ENCODE measurements at places on chromosomes 3 and 15. TPM values are rescaled to one million over a fixed set of nuclear protein-coding genes. Genes with fewer than 3 reads are reported as not detected.

GRCh38 chr3:97821287-97821773 is 481 bp upstream of the CRYBG3 start:
- H3K4me1 ChIP-seq = peaks cover 52% of the 10 kb centered on the region
- peak; percentile 38 for DNase-seq
- H3K36me3 ChIP-seq = no peaks in the 10 kb centered on the region
- H3K27ac ChIP-seq = peak overlapping the region; percentile 93
- H3K4me3 ChIP-seq = peak overlapping the region; percentile 92
- H3K27me3 ChIP-seq = no peaks in the 10 kb centered on the region

The MKRN3 gene
- total RNA-seq = 0.63 TPM

DNA sequence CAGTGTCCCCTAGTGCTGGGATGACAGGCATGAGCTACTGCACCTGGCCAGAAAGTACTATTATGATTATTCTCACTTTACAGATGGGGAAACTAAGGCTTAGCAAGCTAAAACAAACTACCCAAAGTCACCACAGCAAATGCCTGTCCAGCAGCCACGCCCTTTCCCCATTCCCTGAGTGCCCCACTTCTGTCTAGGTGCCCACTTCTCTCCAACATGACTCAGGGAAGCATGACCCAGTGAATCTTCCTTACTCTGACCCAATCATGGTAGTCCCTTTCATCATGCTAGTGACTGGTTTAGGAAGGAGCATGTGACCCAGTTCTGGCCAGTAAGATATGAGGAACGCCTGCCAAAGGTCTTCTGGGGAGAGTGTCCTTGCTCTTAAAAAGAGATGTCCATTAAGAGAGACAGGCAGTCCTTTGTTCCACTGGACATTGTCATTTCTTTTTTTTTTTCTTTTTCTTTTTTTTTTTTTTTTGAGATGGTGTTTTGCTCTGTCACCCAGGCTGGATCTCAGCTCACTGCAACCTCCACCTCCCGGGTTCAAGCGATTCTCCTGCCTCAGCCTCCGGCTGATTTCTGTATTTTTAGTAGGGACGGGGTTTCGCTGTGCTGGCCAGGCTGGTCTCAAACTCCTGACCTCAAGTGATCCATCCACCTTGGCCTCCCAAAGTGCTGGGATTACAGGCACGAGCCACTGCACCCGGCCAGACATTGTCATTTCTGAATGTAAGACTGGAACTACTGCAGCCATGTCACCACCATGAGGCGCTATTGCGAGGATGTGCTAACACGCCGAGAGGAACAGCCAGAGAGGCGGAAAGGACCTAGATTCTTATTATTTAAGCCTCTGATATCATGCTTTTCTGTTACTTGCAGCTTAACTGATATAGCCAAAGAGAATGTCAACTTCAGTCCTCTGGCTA is 19.8 kb downstream of the MEGF11 start:
- no peak for DNase-seq
- H3K27me3 ChIP-seq = peaks cover 84% of the 10 kb centered on the region
- H3K27ac ChIP-seq = no peak overlapping the region
- H3K4me3 ChIP-seq = no peak overlapping the region
- no peaks in the 10 kb centered on the region for H3K4me1 ChIP-seq
- H3K36me3 ChIP-seq = no peaks in the 10 kb centered on the region

- H3K27ac ChIP-seq = no peak overlapping the region
- DNase-seq = no peak
- H3K36me3 ChIP-seq = no peaks in the 10 kb centered on the region
- no peak overlapping the region for H3K4me3 ChIP-seq
Observed at GRCh38 chr15:100314809-100315400, 26.9 kb downstream of the ADAMTS17 start.

The MME gene
- total RNA-seq = 2.8 TPM

The EXD1 gene
- total RNA-seq = not detected

GRCh38 chr3:159825216-159825854 is 163.3 kb upstream of the IL12A start:
- peaks cover 45% of the 10 kb centered on the region for H3K4me1 ChIP-seq
- no peak for DNase-seq
- H3K4me3 ChIP-seq = no peak overlapping the region
- H3K27ac ChIP-seq = peak overlapping the region; percentile 29
- no peaks in the 10 kb centered on the region for H3K27me3 ChIP-seq
- no peaks in the 10 kb centered on the region for H3K36me3 ChIP-seq

The RIOX2 gene
- 9.5 TPM for total RNA-seq

The AADACL2 gene
- total RNA-seq = not detected

The SPATA12 gene
- not detected for total RNA-seq

DNA sequence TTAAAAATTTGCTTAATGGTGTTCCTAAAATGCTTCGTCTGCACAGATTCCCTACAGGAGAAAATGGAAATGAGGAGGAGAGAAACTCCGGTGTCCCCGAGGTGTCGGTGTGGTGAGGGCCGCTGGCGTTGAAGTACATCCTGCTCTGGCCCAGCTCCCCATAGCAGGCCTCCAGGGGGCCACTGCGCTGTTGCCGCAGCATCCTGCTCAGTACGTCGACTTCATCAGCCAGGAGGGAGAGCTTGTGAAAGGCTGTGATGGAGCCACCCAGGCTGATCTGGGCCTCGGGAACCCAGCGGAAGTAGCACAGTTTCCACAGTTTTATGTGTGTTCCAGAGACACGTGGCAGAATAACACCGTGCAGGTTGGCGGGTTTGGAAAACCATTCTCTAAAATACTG is 37.8 kb downstream of the FAN1 start:
- H3K36me3 ChIP-seq = peaks cover 99% of the 10 kb centered on the region
- H3K27me3 ChIP-seq = no peaks in the 10 kb centered on the region
- no peaks in the 10 kb centered on the region for H3K4me1 ChIP-seq
- H3K27ac ChIP-seq = no peak overlapping the region

The ZDHHC19 gene
- total RNA-seq = not detected

The TP63 gene
- total RNA-seq = 0.14 TPM

DNA sequence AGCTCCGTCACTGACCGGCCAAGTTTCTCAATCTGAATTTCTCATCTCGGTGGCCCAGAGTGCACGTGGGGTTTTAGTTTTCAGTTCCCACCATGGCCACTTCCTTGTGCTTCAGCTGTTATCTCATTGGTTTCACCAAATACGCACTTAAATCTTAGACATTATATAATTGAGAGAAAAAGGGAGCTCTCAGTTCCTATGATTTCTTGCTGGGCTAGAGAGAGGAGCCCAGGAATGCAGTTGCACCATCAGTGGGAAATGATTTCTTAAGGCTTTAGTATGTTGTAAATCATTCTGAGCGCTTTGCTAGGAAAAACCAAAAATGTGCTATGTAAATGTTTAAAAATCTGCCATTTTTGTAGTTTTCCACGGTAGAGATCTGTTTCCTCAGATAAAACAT is 53.2 kb downstream of the OXNAD1 start:
- H3K4me3 ChIP-seq = no peak overlapping the region
- H3K36me3 ChIP-seq = peaks cover 85% of the 10 kb centered on the region
- no peaks in the 10 kb centered on the region for H3K27me3 ChIP-seq
- peak overlapping the region; percentile 3 for H3K27ac ChIP-seq
- H3K4me1 ChIP-seq = peaks cover 24% of the 10 kb centered on the region
- no peak for DNase-seq

- H3K4me1 ChIP-seq = no peaks in the 10 kb centered on the region
- H3K27ac ChIP-seq = no peak overlapping the region
- DNase-seq = no peak
- H3K36me3 ChIP-seq = no peaks in the 10 kb centered on the region
- no peak overlapping the region for H3K4me3 ChIP-seq
- peaks cover 62% of the 10 kb centered on the region for H3K27me3 ChIP-seq
Observed at GRCh38 chr15:101813803-101814534, 2.0 kb downstream of the OR4F15 start.

The MOBP gene
- total RNA-seq = not detected

GRCh38 chr15:69914960-69915359 is 182.8 kb downstream of the TLE3 start:
- peaks cover 65% of the 10 kb centered on the region for H3K27me3 ChIP-seq
- no peaks in the 10 kb centered on the region for H3K4me1 ChIP-seq
- H3K27ac ChIP-seq = no peak overlapping the region
- no peak overlapping the region for H3K4me3 ChIP-seq
- DNase-seq = no peak

The TTLL13 gene
- total RNA-seq = 0.19 TPM

DNA sequence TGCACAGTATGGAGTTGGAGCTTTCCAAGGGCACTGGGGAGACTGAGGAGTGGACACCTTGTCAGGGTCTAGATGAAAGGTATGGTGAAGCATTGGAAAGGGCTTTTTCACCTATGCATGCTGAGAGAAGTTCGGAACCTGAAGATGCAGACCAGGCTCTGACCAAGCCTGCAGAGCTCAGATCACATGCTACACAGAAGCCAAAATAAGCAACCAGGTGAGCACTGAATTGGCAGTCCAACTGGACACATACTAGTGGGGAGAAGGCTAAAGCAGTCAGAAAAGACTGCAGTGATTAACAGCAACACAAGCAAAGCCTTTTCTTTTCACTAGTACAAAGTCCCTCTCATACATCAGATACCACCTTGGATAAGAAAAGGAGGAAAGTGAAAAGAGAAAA is 238.3 kb upstream of the PLSCR5 start:
- no peak for DNase-seq
- no peak overlapping the region for H3K27ac ChIP-seq

DNA sequence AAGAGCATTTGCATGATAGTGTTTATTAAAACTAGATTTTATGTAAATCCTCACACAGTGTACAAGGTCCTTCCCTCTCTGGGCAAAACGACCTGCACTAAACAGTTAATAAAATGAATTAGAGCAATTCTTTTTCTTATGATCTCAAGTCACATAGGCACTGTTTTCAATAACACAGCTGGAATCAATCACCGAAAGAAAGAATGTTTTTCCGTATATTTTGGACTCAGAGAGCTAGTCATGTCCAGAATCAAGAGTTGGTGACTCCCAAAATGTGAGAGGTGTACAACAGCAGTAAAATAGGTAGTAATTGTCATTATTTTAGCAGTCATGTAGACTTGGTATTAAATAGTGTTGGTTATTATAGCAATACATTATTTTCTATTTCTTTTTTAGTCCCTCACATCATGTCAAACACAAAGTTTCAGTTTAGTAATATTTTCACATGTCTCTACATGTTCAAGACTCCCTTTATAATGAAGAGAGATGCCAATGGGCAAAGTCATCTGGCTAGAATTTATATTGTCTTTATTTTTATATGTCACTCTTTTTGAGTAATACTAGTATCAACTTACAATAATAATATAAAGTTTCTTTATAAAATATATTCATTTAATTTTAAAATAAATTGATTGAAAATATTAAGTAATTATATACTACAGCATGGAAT is 448.6 kb upstream of the CDIN1 start:
- H3K36me3 ChIP-seq = no peaks in the 10 kb centered on the region
- DNase-seq = no peak
- no peak overlapping the region for H3K4me3 ChIP-seq
- no peaks in the 10 kb centered on the region for H3K27me3 ChIP-seq
- no peaks in the 10 kb centered on the region for H3K4me1 ChIP-seq

The MESP1 gene
- 8.4 TPM for total RNA-seq

GRCh38 chr3:35383719-35384555 is 255.4 kb upstream of the ARPP21 start:
- H3K4me3 ChIP-seq = no peak overlapping the region
- H3K4me1 ChIP-seq = no peaks in the 10 kb centered on the region
- no peaks in the 10 kb centered on the region for H3K27me3 ChIP-seq
- no peak for DNase-seq
- H3K27ac ChIP-seq = no peak overlapping the region
- H3K36me3 ChIP-seq = no peaks in the 10 kb centered on the region

DNA sequence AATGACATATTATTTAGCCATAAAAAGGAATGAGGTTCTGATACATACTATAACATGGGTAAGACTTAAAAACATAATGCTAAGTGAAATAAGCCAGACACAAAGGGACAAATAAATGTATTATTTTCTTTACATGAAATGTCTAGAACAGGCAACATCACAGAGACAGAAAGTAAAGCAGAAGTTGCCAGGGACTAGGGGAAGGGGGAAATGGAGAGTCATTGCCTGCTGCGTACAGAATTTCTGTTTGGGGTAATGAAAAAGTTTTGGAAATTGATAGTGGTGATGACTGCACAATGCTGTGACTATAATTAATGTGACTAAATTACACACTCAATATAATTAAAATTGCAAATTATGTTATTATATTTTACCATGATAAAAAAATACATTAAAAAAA is 99.9 kb downstream of the ANO10 start:
- peaks cover 26% of the 10 kb centered on the region for H3K36me3 ChIP-seq
- no peak overlapping the region for H3K4me3 ChIP-seq
- H3K27me3 ChIP-seq = no peaks in the 10 kb centered on the region
- no peak overlapping the region for H3K27ac ChIP-seq

The SLC9C1 gene
- 1.3 TPM for total RNA-seq

The SNTN gene
- not detected for total RNA-seq

DNA sequence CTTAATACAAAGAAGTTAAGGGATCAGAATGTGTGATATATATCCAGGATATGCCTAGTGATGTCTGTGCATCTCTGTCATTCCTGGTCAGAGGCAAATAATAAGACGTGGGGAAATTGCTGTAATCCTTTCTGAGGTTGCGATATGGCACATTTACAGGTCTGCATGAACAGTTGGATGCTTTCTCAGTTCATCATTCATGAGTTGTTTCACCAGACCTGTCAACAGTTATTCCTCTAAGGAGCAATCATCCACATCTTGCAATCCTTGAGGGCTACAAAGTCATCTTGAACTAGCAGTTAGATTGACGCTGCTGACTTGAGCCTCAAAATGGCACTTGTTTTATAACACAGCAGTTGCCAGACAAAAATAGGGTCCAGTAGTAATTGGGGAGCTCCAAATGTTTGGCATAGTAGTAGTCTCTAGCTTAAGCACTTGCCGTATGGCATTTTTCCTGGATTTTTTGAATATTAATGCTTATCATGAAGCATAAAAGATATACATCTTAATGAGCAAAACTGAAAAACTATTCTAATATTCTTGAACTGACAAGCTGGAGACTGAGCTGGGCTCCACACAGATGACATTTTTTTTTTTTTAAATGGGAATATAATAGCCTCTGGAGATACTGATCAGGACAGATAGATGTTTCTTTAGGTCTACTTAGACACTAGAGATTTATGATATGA is 761.7 kb downstream of the VGLL3 start:
- no peak overlapping the region for H3K4me3 ChIP-seq
- H3K36me3 ChIP-seq = no peaks in the 10 kb centered on the region
- H3K4me1 ChIP-seq = no peaks in the 10 kb centered on the region
- no peak overlapping the region for H3K27ac ChIP-seq
- DNase-seq = no peak

DNA sequence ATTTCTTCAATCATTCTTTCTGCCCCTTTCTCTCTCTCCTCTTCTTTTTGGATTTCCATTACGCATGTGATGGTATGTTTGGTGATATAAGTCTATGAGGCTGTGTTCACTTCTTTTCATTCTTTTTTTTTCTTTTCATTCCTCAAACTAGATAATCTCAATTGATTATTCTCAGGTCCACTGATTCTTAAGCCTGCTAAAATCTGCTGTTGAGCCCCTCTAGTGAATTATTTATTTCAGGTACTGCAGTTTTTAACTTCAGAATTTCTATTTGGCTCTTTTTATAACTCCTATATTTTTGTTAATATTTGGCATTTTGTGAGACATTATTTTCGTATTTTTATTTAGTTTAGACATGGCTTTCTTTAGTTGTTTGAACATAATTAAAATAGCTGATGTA is 671.3 kb upstream of the NECTIN3 start:
- no peak for DNase-seq
- H3K27ac ChIP-seq = no peak overlapping the region
- H3K36me3 ChIP-seq = no peaks in the 10 kb centered on the region

Measured in left ventricle myocardium inferior (tissue), 1 donor.